ENCODE measurements at places on chromosomes 13 and 19. TPM values are rescaled to one million over a fixed set of nuclear protein-coding genes. Genes with fewer than 3 reads are reported as not detected.

The ZNF443 gene
- 2.3 TPM for total RNA-seq

The AMH gene
- total RNA-seq = 1.1 TPM

The CKM gene
- total RNA-seq = 3,974 TPM

The CAPN12 gene
- 0.22 TPM for total RNA-seq

The C1QTNF9 gene
- 3.0 TPM for total RNA-seq

The PRX gene
- total RNA-seq = 3.3 TPM

The PSG6 gene
- not detected for total RNA-seq

The AMER2 gene
- total RNA-seq = not detected

The KLHL26 gene
- total RNA-seq = 6.2 TPM

The SMAD9 gene
- 4.2 TPM for total RNA-seq
